ENCODE measurements at places on chromosomes 13 and 19.

GRCh38 chr19:38142176-38143035, 81.6 kb downstream of the DPF1 start:
- DNase-seq = peak; percentile 2

- DNase-seq = no peak
These were observed 49.8 kb upstream of the GTF3A start for GRCh38 chr13:27374650-27375049.

GRCh38 chr13:106036870-106037269, 498.6 kb downstream of the EFNB2 start:
- DNase-seq = no peak

DNA sequence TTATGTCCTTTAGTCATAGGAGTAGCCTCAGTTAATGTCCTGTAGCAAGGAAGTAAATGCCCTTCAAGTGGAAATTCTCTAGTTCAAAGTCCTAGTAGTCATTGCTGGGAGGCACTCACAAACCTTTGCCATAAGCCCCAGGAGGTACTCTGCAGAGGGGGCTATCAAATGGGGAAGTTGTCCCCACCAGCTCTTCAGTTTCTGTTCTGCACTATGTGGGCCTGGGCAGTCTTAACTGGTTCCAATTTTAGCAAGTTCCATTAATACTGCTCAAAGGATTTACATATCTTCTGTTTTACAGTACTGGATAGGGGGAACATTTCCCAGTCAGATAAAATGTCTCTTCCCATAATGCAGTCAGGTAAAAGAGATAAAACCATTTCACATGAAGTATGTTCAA, 101.3 kb downstream of the B3GLCT start:
- DNase-seq = no peak

GRCh38 chr19:16216744-16217670, 19.3 kb downstream of the AP1M1 start:
- no peak for DNase-seq

DNA sequence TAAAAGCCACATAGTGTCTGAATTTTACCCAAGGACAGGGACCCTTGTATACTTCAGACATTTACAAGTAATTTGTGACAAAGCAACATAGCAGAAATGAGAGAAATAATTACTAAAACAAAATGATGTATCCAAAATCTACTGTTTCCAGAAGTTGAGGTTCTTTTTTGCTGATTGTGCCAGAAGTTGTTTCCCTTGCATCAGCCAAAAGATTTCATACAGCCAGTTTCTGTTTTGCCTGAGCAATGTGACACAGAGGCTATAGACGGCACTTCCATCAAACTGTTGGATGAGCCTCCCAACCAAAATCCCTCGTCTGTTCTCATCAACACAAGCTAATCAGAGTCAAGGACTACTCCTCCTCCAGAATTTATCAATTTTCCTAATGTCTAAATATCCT, 913.2 kb upstream of the GPC6 start:
- DNase-seq = no peak

GRCh38 chr13:53069800-53070199, 41.2 kb downstream of the OLFM4 start:
- DNase-seq = no peak

DNA sequence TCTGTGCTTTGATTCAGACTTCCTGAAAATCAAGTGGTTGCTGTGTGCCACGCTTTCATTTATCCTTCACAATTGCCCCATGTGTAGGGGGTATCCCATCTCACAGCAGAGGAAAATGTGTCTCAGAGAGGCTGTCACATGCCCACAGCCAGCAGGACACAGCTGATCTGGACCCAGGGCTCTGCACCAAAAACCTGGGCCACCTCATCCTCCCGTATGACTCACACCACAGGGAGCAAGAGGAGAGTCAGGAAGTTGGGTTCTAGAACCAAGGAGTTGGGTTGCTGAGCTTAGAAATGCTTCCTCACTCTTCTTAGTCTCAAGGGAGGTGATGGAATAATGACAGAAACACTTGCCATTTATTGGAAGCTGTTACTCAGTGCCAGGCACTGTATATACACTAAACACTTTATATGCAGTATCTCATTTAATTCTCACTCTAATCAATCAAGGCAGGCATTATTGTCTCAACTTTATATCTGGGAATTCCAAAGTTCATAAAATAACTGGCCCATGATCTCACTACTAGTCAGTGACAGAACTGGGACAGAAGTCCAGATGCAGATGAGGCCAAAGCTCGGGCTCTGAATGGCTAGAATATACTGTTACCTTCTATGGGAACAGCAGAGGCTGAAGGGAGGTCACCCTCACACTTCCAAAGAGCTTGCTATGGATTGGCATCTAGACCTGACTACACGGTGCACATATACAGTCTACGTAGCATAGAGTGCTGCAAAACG, 47.7 kb upstream of the ATP12A start:
- DNase-seq = no peak

DNA sequence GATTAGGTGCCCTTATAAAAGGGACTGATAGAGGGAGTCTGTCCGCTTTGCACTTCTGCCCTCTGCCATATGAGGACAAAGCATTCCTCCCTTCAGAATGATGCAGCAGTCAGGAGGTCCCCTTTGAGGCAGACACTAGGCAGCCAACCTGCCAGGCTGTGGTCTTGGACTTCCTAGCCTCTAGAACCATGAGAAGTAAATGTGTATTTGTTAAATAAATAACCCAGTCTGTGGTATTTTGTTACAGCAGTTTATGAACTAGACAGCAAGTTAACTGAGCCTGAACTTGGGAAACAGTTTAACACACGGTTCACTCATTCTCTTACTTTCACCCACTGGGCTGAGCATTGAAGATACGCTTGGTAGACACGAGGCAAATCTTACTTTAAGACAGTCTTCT, 313.2 kb downstream of the UQCRFS1 start:
- no peak for DNase-seq

DNA sequence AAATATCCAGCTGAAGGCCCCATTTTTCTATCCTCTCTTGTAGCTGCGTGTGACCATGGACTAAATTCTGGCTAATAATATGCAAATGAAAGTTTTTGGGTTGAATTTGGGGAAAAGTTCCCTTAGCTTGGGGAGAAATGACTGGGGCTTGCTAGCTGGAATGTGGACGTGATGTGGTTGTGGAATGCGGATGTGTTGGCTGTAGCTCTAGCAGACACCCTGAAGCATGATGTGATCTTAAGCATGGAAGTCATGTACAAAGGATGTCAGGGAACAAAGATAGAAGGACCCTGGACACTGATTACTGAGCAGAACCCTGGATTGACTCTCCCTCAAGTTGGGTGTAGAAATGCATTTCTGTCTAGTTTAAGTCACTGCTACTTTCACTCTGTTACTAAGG, 25.4 kb upstream of the SCEL start:
- DNase-seq = no peak

- no peak for DNase-seq
These were observed 2.8 kb downstream of the SOHLH2 start for GRCh38 chr13:36211567-36211966.

DNA sequence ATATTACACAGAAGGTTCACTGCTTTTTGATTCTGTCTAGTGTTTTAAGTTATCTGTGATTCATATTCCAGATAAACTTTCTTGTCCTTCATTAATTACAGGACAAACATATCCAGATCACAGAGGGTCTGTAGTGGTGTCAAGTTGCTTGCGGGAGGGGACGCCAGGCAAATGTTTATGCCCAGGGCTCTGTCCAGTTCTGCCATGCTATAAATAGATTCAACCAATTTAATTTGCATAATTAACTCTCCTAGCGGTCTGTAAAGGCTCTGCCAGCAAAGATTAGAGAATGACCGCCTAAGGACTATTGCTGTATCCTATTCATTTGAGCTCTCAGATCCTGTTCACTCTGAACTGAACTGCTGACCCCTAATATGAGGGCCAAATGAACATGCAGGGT, 59.7 kb upstream of the TRPC4 start:
- DNase-seq = no peak

DNA sequence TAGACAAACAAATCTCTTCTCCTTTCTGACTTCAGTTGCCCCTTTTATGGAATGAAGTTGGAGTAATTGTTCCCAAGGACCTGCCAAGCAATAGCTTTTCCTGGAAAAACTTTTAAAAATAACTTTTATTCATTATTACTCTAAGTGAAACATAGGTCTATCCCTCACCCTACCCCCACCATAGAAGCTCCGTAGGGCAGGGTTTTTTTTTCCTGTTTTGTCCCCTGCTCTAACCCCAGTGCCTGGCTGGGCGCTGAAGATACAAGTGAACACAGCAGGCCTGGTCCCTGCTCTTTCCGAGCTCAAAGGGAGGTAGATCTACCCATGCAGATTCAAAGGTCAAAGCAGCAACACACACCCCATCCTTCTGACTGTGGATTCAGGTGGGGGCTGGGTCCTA, 8.7 kb upstream of the GNG8 start:
- DNase-seq = no peak

DNA sequence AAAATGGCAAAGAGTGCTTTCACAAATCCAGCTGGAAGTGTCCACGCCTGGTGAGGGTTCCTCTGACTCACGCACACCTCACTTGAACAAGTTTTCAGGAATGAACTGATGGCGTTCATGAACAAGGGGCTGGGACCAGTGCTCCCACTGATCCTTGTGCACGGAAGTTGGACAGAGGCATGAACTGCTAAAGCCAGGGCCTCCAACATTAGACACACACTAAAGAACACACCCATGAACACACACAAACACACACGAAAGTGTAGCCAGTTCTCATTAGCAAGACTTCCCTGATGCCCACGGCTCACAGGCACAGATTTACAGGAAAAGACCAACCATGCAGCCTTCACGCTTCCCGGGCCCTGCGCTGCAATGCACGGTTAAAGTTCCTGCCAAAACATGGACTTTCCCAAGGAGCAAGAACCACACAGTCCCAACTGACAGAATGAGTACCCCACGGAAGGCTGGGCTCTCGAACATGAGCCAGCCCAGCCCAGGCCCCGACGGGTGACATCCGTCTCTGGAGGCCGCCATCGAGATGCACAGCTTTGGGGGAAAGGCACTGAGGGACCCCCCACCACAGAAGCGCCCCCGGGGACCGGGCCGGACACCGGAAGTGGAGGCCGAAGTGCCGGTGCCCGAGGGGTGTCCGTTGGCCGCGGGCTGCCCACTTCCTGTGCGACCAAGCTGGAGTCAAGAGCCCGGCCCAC, 808 bp downstream of the DNMT1 start:
- DNase-seq = no peak

- no peak for DNase-seq
These were observed 853.0 kb downstream of the SLITRK6 start for GRCh38 chr13:84946192-84946591.

DNA sequence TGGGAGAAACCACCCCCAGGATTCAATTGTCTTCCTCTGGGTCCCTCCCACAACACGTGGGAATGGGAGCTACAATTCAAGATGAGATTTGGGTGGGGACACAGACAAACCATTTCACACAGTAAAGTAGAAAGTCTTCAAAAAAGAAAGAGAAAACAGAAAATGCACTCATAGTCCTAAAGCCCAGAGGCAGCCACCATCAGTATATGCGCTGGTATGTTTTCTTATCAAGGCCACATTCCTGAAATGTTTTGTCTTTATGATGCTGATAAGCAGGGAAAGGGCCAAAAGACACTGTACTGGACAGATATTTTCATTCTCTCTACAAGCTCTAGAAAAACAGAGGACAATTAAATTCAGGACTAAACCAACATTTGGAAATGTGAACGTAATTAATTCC, 375.8 kb upstream of the TSHZ3 start:
- no peak for DNase-seq

GRCh38 chr13:51097353-51098043, 13.6 kb downstream of the C13orf42 start:
- no peak for DNase-seq

DNA sequence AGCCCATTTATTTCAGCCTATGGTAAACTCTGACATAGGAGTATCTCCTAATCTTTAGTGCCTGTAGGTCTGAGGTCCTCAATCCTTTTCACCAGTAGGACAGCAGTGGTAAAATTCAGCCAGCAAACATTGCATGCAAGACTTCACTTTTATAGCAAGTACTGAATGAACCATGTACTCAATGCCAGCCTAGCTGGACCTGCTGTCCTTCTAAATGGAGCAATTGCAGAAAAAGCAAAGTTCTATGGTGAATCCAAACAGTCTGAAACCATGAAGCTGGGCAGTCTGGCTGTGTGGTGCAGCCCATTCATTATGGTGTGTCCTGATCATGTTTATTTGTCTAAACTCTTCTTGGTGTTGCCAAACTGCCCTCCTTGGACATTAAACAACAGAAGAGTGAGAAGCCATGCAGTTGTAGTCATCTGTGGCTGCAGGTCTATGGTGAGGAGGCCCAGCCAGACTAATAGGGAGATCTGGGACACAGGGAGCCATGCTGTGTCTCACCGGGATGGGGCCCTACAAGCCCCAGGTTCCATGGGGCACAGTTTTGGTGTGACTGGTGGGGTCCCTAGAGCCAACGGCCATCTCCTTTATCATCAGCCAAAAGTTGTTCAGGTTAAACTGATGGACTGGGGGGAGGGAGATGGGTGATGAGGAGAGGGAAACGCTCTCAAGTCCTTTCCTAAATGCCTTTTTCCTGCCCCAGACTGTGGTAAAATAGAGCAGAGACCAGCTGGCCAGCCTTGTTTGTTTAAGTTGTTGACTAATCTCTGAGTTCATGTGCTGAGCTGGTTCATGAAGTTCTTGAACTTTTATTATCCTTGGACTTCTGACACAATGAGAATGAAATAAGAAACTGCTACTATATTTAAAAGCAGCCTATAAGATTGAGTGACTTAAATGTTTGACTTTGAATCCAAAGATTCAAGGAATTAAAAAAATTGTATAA, 20.6 kb upstream of the TNFSF11 start:
- DNase-seq = no peak

- peak; percentile 66 for DNase-seq
These were observed 108.6 kb upstream of the DOCK9 start for GRCh38 chr13:99086267-99087097.

- no peak for DNase-seq
These were observed 455.7 kb downstream of the FGF9 start for GRCh38 chr13:22126433-22127021.

GRCh38 chr13:102117175-102117831, 284.5 kb downstream of the FGF14 start:
- DNase-seq = no peak

DNA sequence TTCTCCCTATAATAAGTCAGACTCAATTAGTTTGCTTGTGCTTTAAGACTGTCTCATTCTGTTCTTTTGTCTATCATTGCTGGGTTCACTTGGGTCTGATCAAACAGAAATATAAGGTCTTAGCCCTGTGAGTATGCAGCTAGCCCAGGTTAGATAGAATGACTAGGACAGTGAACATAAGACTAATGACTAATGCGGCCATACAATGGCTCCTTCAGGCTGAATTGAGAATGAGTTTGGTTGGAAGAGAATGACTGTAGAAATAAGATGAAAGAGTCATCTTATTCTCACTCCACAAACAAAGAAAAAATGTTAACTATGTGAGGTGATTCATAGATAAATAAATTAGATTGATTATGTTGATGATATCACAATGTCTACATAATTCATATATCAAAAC, 50.1 kb upstream of the OBI1 start:
- no peak for DNase-seq

- no peak for DNase-seq
These were observed 888.5 kb downstream of the UQCRFS1 start for GRCh38 chr19:28324275-28325060.

Data from stimulated activated CD8-positive, alpha-beta memory T cell treated with anti-CD3 and anti-CD28 coated beads, Interleukin-15, amount 100 ng/mL, for 4 hours (primary cell).